Activated CD4-positive, alpha-beta T cell treated with anti-CD3 and anti-CD28 coated beads for 4 hours (primary cell): ENCODE measurements at places on chromosomes 6 and 20.

DNA sequence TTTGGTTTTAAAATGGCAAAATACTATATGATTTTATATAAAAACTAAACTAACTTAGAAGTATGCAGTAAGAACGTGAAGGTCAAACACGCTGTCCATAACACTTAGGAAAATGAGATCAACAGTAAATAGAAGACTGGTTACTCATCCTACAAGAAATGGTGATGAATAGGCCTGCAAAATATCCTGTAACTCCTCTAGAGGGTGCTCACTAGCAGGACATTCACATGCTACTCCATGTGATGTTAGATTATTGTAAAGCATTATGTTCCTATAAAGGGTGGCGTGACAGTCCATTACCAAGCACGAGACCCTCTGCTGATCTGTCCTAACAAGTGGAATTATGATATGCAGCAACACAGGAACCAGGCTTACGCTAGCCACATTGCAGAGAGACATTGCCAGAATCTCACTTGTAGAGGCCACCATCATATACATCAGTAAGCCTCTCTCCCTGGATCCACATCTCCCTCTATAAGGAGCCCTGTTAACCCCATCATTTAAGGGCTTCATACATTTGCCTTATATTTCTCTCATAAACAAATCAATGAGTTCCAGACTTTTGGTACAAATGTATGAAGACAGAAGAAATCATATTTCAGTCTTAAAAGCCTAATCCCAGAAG, 18.0 kb upstream of the DEFB129 start:
- DNase-seq, result peak; percentile 23

- DNase-seq, result no peak
Measured at GRCh38 chr6:146065690-146066089, 36.8 kb downstream of the GRM1 start.

GRCh38 chr6:14265049-14266021, 147.8 kb downstream of the CD83 start:
- DNase-seq, result no peak

- DNase-seq, result no peak
Measured at GRCh38 chr20:29878777-29879442, 1378.6 kb upstream of the DEFB115 start.

DNA sequence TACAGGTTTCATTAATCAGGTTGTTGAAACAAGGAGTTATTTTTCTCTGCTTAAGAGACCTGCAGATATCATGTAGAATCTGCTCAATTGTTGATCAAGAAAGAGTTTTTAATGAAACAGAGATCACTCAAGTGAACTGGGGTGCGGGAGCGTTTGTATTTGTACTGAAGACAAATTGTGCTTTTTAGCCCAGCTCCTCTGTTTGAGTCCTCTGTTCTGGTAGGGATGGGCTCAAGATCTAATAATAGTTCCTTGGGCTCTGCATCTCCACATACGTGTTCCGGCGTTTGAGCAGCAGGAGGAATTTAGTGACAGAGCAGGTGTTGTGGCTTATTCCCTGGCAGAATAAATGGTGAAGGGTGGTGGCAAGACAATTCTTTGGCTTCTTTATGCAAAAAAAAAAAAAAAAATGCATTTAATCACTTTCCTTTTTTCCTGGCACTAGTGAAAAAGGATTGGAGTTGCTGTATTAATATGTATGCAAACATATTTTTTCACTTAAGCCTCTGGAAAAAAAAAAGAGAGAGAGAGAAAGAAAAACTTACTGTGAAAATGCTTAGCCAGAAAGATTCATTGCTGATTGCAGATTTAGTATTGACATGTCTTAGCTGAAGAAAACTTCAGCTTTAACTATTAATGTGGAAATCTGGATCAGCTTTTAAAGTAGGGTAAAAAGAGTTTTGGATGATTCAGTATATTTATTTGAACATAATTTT, 4.0 kb downstream of the CITED2 start:
- no peak for DNase-seq

GRCh38 chr6:139765825-139766285, 391.4 kb upstream of the CITED2 start:
- no peak for DNase-seq

DNA sequence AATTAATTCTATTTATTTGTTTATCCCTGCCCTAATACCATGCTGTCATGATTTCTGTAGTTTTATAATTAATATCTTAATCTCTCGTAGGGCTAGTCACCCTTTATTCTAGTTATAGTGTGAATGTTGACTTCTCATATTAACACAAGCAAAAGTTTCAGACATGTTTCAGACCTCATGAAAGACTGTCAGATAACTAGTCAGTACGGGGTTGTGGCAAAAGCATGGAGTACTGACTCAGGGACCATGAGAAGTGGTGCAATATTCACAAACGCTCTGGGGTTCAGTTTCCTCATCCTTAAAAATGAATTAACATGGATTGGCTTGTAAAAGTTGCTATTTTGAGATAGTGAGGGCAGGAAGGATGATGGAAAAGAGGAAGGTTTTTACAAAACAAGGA, 148.9 kb downstream of the TMEM200A start:
- DNase-seq, result no peak

GRCh38 chr6:163170294-163170883, 244.1 kb upstream of the QKI start:
- no peak for DNase-seq

GRCh38 chr20:8305449-8305978, 173.4 kb downstream of the PLCB1 start:
- DNase-seq, result peak; percentile 65
